Stimulated activated CD4-positive, alpha-beta T cell treated with anti-CD3 and anti-CD28 coated beads, Interleukin-2, amount 100 ng/mL, for 24 hours (primary cell): ENCODE measurements at places on chromosomes 5 and 9.

DNA sequence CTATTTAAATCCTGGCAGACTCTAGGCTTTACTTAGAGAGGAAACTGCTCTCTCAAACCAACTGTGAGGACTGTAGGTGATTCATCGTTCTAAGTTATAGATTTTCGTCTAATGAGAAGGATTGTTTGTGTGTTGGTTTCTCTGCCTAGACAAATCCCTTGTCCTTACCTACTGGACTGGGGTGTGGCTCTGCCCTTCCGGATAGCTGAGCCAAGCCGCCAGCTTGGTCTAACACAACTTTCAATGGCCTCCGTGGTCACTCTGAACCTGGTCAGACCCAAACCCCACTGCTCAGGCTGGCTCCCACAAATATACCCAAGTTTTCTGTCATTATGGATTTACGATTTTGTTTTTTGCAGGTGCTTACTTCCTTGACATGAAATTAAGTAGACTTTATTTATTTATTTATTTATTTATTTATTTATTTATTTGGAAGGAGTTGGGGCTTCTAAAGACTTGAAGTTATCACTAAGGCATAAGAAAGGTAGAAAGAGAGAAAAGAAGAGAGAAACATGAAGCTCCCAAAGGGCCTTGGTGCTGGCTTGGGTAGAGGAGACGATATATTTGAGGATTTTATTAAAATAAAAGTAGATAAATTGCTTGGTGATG is 19.0 kb downstream of the CARTPT start:
- DNase-seq = no peak

- no peak for DNase-seq
These were observed 42.3 kb upstream of the NOTCH1 start for GRCh38 chr9:136587944-136588662.

GRCh38 chr5:168974082-168974481 is 326.9 kb downstream of the SLIT3 start:
- DNase-seq = no peak

DNA sequence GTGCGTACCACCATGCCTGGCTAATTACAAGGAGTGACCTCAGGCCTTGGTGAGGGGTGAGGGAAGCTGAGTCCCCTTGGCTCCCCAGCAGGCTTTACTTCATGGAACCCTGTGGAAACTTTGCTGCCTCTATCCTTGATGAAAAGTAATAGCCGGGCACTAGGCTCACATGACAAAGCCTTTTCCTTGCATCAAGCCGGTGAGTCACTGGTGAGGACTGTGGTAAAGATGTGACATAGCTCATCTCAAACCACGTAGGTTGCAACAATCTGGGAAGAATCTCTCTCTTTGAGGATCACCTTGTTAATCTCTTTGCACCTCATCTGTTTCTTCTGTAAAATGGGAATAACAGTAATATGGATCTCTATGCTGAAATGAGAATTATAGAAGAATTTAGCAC is 116.3 kb upstream of the SLC25A48 start:
- DNase-seq = no peak

GRCh38 chr9:120882935-120883607 is 6.1 kb upstream of the PHF19 start:
- DNase-seq = no peak

GRCh38 chr5:38888041-38888440 is 42.2 kb downstream of the OSMR start:
- no peak for DNase-seq

DNA sequence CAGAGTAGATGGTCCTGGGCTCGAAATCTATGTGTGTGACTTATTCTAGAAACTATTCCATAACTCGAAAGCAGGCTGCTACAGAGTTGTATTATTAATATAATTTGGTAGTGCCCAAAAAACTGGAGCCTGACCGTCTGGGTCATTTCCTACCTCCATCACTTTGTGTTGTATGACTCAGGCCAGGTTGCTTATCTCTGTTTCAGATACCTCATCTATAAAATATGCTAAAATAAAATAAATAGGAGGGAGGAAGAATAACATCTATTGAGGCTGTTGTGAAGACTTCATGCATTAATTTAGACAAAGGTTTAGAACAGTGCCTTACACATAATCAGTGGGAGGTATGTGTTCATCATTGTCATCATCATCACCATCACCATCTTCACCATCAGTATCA is 57.7 kb downstream of the PDE4D start:
- DNase-seq = no peak

- DNase-seq = no peak
These were observed 267.2 kb downstream of the RAB3C start for GRCh38 chr5:58849921-58850667.

- no peak for DNase-seq
These were observed 86.4 kb downstream of the HMHB1 start for GRCh38 chr5:143898381-143898780.

- no peak for DNase-seq
These were observed 96.1 kb downstream of the FBN2 start for GRCh38 chr5:128441941-128442350.

- no peak for DNase-seq
These were observed 119.6 kb upstream of the TAF11L2 start for GRCh38 chr5:17378346-17378997.

GRCh38 chr5:18113721-18114120 is 479.5 kb downstream of the TAF11L14 start:
- DNase-seq = no peak

- DNase-seq = no peak
These were observed 1.0 kb upstream of the NTMT1 start for GRCh38 chr9:129624947-129625346.

DNA sequence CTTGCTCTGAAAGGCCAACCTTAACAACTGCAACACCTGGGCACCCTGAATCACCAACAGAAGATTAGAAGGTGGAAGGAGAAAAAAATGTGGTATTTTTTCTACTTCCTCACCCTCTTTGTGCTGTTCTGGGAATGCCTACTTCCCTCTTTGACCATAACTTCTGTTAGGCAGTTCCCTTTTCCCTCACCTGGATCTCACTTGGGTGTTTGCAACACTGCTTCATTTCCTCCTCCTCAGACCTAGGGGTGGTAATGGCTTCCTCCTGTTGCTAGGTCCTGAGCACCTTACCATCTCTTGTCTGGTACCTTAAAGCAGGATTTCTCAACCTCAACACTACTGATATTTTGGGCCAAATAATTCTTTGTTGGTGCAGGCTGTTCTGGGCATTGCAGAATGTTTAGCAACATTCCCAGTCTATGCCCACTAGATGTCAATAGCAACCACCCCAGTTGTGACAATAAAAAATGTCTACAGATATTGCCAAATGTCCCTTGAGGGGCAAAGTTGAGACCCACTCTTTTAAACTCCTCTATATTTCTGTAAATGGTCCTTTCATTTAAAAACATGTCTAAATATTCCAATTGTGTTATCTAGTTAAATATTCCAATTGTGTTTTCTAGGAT is 300.0 kb upstream of the VLDLR start:
- no peak for DNase-seq

GRCh38 chr9:2567922-2568321 is 53.7 kb upstream of the VLDLR start:
- DNase-seq = no peak

DNA sequence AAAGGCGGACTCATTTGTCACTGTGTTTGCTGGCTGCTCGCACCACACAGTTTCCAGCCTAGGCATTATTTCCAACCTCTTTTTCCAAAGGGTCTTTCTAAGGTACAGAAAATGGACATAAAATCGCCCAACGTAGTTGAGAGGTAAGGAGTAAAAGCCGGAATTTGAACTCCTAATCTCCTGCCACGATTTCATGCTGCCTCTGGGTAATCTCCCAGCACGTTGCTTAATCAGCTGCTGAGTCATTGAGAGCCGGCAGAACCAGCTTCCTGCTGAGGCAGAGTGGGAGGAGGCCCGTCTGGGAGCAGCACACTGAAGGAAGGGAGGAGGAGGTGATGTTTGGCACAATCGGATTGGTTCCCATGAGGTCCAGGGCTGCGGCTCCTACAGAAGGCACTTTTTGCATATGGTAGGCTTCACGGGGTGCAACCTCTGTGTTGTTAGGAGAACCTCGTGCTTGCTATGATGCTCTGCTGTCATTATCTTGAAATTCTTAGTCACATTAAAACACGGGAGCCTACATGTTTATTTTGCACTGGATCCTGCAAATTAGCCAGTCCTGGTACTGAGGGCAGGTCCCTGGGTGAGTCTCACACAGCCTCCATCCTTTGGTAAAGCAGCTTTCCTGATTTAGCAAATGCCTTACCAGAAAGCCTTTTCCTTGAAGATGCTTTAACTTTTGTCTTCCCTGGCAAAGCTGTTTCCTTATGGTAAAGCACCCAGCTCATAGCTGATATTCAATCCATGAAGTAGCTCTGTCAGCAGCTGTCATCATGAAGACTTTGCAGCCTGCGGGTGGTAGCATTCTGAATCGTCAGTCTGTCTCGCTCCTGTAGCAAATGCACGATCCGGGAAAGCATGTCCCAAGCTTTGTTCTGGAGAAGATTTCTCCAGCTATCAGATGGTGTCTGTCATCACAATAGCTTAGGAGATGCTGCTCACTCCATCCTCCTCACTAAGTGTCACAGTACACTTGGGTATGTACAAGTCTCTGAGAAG is 191.6 kb upstream of the MSX2 start:
- peak; percentile 19 for DNase-seq

GRCh38 chr9:121972501-121972981 is 120.6 kb downstream of the TTLL11 start:
- no peak for DNase-seq

- no peak for DNase-seq
These were observed 108.5 kb downstream of the C9orf152 start for GRCh38 chr9:110099236-110100095.
